ENCODE measurements at places on chromosomes 7 and 10.

DNA sequence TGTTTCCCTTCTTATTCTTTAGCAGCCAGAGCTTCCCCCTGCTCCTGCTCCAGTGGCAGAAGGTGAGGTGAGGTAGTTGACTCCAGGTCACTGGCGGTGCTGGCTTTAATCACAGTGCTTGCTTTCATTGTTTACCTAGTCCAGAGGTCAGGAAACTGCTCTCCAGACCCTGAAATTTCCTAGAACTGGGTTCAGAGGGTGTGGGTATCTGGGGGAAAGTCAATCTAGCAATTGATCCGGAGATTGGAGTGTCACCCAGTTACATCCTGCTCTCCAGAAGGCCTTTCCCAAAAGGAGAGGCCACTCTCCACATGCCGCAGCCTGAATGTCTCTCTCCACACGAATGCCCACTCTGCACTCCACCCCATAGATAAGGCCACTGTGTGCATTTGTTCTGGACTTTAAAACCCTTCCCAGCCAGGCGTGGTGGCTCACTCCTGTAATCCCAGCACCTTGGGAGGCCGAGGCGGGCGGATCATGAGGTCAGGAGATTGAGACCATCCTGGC, 2.1 kb upstream of the MBL2 start:
- DNase-seq: no peak

GRCh38 chr7:70392256-70392876, 739.6 kb upstream of the GALNT17 start:
- no peak for DNase-seq

DNA sequence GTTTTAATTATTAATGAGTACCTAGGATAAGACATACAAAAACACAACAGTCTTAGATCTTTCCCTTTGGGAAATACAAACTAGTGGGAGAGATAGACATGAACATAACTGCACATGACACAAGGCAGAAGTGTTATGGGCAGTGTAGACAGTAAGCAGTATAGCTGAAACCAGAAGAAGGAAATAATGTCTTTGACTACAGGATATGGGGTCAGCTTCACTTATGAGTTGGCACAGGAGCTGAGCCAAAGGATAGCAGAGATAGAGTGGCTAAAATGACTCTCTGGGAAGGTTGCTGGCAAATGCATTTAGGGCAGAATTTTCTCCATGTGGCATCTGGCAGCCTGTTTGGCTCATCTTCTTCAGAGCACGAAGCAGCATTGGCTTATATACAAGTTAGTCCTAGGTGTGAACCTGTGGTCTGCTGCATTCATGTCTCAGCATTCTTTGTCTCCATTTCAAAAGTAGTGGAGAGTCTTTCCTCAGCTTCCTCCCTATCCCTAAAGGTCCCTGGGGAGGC, 60.3 kb upstream of the FEZF1 start:
- no peak for DNase-seq

DNA sequence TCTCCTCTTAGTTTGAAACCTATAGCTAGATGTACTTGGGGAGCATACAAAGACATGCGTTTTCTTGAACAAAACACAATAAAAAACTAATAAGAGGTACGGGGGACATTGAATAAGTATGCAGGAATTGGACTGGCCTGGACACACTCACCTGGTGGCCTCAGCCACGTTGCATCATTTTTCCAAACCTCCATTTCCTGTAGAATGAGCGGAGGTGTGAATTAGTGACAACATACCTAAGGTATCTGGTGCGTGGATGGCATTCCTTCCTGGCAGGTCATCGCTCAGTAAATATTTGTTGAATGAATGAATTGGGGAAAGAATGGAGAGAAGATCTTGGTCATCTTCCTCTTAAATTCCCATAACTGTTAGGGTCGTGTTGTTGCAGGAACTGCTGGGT, 103.2 kb upstream of the CTBP2 start:
- DNase-seq: no peak

DNA sequence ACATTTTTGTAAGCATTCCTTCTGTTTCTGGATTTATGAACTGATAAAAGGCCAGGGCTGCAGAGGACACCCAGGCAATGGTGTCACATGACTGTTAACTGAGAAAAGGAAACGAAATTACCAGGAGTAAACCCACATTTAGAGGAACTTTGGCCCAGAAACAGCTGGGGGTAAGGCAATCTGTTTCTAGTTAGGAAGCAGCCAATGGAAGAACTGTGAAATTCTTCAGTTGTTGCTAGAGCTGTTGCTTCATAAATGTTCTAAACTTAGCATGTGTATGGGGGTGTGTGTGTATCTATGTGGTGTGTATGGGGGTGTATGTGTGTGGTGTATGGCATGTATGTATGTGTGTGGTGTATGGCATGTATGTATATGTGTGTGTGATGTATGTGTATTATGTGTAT, 11.8 kb upstream of the PDCD4 start:
- no peak for DNase-seq

GRCh38 chr10:36801660-36802059, 323.7 kb upstream of the ANKRD30A start:
- DNase-seq: no peak

DNA sequence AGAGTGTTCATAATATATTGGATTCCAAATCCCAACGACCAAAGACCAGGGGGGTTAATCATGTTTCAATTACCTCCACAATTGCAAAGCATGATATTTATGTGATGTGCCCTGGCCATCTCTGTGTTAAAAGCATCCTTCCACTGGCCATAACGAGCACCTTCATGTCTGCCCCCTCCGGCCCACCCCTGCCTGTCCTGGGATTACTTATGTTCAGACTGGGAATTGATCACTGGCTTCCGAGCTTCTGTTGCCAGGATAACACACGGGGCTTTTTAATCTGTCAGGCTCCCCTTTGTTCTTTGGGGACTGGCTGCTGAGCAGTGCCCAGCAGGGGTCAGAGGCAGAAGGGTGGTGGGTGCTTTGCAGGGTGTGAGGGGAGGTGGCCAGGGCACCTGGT, 13.7 kb upstream of the CHST15 start:
- DNase-seq: no peak

GRCh38 chr10:104268713-104269645, at the start of gene GSTO2:
Gene GSTO2 (plus strand): TSS chr10:104269184. CDS start chr10:104274916, 5,732 bp downstream.
- peak; percentile 99 for DNase-seq

DNA sequence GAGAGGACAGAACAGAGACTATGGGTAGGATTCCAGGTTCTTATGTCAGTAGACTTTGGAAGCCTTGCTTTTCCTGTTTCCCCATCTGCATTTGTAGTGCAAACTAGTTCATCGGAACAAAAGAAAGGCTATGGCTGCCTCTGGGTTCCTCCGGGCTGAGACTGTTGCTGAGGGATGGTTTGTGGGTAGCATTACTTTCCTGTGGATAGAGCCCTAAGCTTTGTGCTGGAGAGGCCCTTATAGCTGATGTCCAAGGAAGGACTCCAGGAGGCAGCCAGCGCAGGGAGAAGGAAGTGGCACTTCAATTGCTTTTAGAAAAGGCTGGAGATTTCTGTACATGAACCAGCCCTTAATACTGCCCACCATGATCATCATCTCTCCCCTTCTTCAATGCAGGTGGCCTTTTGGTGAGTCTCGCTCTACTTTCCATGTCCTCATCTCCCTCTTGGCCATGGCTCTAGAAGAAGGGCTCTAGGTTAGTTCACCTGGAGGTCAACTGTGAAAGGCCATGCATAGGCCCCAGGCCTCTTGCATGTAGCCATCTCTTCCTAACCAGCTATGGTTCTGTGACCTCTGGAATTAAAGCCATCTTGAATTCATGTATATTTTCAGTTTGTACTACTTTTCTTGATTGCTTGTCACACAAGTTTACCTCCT, 15.4 kb downstream of the MXI1 start:
- no peak for DNase-seq

GRCh38 chr10:131430716-131431412, 119.3 kb upstream of the TCERG1L start:
- DNase-seq: no peak

GRCh38 chr10:121765204-121765603, 162.6 kb downstream of the ATE1 start:
- DNase-seq: no peak

GRCh38 chr10:28463141-28463540, 69.8 kb upstream of the WAC start:
- no peak for DNase-seq
